ENCODE measurements at places on chromosomes 7 and 10.

DNA sequence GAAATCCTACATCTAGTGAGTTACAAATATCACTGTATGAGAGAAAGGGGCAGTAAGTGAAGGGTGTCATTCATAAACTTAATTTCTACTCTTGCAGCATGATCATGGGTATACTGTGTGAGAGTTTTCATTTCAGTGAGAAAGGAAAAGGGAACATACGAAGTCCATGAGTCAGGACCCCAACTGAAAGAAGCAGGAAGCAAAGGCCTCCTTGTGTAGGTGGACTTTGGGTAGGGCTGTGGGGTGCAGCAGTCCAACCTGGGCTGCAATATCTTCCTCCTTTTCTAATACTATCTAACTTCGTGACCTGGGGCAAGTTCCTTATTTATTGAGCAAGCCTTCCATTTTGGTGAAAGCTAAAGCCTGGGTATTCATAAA lies 248.2 kb upstream of the TCF7L2 start:
- no peak for DNase-seq

GRCh38 chr10:70370766-70371165 lies 11.7 kb downstream of the LRRC20 start:
- DNase-seq = no peak

- no peak for DNase-seq
Observed at GRCh38 chr7:112236597-112236996, 30.1 kb downstream of the ZNF277 start.

DNA sequence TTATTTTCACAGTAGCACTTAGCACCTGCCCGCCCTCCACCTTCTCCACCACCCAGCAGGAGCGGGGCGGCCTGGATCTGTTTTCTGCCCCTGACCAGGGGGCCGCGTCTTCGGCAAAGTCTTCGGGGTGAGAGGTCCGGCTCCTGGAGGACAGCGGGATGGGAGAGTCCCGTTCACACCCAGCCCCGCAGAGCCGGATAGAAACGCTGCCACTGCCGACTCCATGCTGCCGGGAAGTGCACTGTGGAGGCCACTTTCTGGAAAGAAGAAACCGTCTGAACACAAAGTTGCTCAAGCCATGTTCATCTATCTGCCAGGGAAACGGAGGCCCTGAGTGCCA lies 14.5 kb upstream of the ZNF273 start:
- no peak for DNase-seq

- DNase-seq = no peak
Observed at GRCh38 chr7:107224374-107225223, 55.8 kb downstream of the HBP1 start.

GRCh38 chr7:92466682-92467081 lies 11.1 kb downstream of the ERVW-1 start:
- no peak for DNase-seq

- no peak for DNase-seq
Observed at GRCh38 chr10:22992075-22992474, 64.2 kb downstream of the ARMC3 start.

DNA sequence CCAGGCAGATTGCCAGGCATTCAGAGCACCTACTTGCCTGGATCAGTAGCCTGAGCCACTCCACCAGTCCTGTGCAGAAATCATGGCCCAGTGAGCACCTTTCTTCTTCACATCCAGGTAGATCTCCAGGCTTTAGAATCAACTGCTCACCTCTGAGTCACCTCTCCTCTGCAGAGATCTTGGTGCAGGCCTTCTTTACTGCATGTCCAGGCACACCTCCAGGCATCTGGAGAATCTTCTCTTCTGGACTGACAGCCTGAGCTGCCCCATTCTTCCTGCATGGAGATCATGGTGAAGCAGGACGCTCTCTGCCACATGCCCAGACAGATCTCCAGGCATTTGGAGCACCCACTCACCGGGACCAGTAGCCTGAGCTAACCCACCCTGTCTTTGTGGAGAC lies 894.5 kb upstream of the MBL2 start:
- DNase-seq = no peak

- DNase-seq = no peak
Observed at GRCh38 chr7:1457949-1458682, 1.2 kb downstream of the MICALL2 start.

- DNase-seq = no peak
Observed at GRCh38 chr10:132102071-132102716, 36.4 kb downstream of the JAKMIP3 start.

- DNase-seq = no peak
Observed at GRCh38 chr7:87982116-87982515, 48.1 kb downstream of the ADAM22 start.

DNA sequence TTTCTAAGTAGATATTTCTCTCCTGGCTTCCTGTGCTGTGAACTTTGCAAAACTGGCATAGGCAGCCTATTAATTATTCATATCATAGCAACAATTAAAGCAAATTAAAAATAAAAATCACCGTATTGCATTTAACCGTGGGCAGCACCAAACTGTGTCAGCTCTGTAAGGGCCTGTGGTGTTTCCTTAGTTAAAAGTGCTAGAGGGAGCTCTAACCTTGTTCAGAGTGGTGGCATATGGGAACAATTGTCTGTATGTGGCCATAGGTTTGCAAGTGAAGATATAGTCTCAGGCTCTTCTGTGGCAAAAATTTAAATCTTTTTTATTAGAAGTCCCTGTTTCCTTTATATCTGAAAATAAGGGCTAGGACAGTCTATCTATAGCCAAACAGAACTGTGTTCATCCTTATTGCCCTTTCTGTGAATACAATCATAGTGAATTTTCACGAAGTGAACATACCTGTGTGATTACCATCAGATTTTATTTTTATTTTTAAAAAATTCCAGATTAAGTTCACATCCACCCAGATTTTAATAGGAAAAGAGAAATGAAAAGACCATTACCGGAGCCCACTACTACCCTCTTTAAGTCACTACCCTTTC lies 92.6 kb downstream of the POLL start:
- DNase-seq = no peak

DNA sequence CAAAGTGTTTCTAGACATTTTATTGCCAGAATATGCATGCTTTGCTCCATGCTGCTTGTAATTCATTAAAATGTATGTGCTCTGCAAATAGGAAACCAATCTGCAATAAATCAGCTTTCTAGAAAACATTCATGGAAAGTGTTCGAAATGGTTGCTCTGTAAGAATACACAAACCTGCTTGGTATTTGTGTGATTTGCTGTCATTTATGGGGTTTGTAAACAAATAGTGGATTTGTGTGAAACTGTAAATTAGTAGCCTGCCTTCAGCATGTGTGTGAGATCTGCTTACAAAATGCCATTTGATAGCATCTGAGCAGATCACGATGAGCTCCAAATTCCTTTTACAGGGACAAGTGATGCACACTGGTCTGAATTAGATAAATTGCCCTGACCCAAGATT lies 219.0 kb upstream of the CSTF2T start:
- DNase-seq = no peak

- DNase-seq = no peak
Observed at GRCh38 chr7:35701287-35701900, 6.5 kb upstream of the HERPUD2 start.

GRCh38 chr7:17968791-17969715 lies 28.8 kb upstream of the SNX13 start:
- no peak for DNase-seq

DNA sequence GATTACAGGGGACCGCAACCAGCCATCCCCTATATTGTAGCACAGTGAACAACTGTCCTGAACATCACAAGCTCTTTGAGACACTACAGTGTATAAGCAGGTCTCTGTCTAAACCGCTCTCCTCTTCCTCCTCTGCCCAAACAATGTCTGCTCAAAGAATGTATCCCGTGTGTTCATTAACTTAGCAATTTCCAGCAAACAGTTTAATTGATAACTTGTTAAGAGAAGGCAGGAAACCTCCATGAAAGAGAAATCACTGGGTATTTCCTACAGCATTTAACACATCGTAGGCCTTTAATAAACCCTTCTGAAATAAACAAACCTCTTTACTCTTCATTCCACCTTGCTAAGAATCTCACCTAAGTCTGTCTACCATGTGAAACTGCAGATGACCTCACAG lies 1.5 kb downstream of the PMS2 start:
- DNase-seq = no peak

- DNase-seq = no peak
Observed at GRCh38 chr7:22662556-22663356, 64.2 kb upstream of the IL6 start.

DNA sequence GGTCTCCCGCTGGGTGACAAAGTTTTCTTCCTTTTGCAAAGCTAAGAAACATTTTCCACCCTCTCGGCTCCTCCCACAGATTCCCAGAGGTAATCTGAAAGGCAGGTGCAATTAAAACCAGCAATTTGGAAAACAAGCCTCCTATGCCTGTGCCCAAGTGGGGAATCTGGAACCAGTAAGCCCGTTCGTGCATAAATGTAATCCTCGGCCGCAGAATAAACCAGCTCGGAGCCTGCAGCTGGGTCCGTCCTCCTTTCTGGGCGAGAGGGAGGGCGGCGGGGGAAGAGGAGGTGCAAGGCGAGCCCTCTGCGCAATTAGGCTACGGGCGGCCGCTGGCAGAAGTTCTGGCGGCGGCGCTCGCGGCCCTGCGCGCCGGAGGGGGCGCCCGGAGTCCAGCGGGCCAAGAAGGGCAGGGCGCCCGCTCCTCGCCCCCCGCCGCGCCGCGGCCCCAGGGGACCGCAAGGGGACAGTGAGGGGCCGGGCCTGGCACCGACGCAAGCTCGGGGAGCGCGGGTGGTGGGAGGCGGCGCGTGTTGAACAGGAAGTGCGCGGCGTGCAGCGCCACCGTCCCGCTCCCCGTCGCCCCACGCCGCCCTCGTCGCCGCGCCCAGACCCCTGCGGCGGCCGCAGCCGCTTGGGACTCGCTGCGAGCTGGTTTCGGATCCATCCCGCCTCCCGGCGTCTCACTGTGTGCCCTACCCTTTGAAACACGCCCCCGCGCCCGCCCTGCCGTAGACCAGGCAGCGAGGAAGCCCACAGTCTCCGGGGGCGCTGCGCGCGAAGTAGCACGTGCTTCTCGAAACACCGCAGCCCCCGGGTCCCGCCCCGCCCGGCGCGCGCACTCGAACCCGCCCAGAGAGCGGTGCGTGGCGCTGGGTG lies at the start of gene PRKAG2:
TSS of gene PRKAG2 (minus strand) at position 217 of the 879 bp plus-strand sequence. CDS start 495 bp downstream, outside the sequence.
- DNase-seq = no peak

GRCh38 chr7:120862987-120863590 lies 5.1 kb upstream of the TSPAN12 start:
- DNase-seq = no peak

DNA sequence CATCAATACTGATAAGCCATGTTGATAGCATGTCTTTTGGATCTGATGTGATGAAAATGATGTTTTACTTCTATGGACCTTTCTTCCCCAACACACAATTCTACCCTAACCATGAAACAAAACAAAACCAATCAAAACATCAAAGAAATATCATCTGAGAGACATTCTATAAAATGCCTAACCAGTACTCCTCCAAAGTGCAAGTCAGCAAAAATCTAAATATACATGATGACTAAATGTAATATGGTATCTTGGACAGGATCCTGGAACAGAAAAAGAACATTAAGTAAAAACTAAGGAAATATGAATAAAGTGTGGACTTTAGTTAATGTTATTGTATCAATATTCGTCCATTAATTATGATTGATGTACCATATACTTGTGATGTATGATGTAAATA lies 625.1 kb downstream of the MAGI2 start:
- no peak for DNase-seq
